Colonic mucosa (tissue), 4 donors: ENCODE measurements at places on chromosomes 16 and 17.

DNA sequence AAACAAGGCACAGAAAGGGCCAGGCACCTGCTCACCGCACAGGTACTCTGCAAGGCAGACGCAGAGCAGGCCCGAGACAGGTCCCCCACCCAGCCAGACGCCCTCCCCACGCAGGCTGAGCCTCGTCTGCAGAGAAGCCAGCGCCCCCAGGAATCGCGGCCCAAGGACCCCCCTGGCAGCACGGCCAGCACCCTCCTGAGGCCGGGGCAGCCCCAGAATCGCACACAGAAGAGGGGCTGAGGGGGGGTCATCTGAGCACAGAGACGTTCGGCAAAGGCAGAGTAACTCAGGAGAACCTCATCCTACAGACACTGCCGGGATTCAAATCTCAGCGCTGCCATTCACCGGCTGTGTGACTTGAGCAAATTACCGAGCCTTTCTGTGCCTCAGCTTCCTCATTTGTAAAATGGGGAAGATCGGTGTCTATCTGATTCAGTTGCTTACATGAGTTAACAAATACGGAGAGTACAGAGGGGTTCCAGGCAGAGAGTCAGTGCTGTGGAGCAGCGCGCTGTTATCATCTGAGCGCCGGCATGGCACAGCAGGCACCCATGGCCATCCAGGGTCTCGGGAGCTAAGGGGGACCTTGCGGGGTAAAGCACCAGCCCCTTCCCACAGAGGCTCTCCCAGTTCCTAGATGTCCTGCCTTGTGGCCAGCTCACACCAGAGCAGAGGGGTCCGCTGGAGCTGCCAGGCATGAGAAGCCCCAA, 10.4 kb downstream of the EMC6 start:
- no peaks in the 10 kb centered on the region for H3K36me3 ChIP-seq
- no peak overlapping the region for H3K27ac ChIP-seq
- peaks cover 3% of the 10 kb centered on the region for H3K27me3 ChIP-seq
- DNase-seq, result no peak
- H3K4me3 ChIP-seq, result no peak overlapping the region
- no peaks in the 10 kb centered on the region for H3K4me1 ChIP-seq

- no peak for DNase-seq
- H3K4me1 ChIP-seq, result no peaks in the 10 kb centered on the region
Observed at GRCh38 chr16:46932802-46933201, 40.7 kb downstream of the DNAJA2 start.

DNA sequence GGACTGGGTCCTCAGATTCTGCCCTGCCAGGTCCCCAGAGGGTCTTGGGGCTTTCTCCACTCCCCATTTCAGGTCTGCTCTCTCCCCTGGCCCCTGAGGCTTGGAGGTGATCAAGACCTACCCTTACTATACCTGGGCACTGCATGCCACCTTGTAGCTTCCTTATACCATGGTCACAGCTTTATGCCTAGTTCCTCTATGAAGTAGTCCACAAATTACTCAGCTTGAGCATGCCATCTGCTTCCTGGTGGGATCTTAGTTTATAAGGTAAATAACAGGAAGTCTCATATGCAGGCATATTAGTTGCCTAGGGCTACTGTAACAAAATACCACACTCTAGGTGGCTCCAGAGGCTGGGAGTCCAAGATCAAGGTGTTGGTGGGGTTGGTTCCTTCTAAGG, 11.0 kb upstream of the PMFBP1 start:
- no peaks in the 10 kb centered on the region for H3K27me3 ChIP-seq
- no peaks in the 10 kb centered on the region for H3K4me1 ChIP-seq
- no peak for DNase-seq

- H3K36me3 ChIP-seq, result no peaks in the 10 kb centered on the region
- H3K27me3 ChIP-seq, result no peaks in the 10 kb centered on the region
- H3K27ac ChIP-seq, result no peak overlapping the region
- no peaks in the 10 kb centered on the region for H3K4me1 ChIP-seq
Observed at GRCh38 chr16:19683453-19684236, 34.4 kb downstream of the KNOP1 start.

- H3K27ac ChIP-seq, result no peak overlapping the region
- H3K36me3 ChIP-seq, result no peaks in the 10 kb centered on the region
- DNase-seq, result no peak
Observed at GRCh38 chr17:57442914-57443571, 186.7 kb downstream of the MSI2 start.

DNA sequence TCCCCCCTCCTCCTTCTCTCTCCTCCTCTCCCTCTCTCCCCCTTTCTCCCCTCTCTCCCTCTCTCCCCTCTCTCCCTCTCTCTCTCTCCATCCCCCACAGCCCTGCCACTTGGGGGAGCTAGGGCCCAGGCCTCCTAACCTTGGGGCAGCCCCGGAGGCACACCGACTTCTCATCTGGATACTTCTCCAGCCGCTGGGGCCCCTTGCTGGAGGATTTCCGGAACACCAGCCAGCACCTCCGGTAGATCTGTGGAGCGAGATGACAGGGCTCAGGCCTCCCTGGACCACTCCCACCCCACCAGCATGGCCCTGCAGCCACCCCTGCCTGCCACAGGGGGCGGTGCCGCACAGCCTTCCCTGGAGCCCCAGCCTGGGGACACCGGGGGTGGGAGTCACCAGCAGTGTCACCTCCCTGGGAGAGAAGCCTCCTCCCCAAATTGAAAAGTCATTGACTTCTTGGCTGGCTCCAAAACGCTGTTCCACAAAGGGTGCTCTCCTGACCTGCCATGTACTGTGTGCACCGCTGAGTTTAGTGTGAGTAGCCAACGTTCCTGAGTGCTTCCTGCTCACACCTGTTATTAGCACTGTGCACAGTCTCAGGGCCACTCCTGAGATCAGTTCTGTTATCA, 10.5 kb downstream of the DOK4 start:
- H3K4me3 ChIP-seq, result no peak overlapping the region
- H3K27me3 ChIP-seq, result no peaks in the 10 kb centered on the region
- H3K27ac ChIP-seq, result no peak overlapping the region
- no peak for DNase-seq

DNA sequence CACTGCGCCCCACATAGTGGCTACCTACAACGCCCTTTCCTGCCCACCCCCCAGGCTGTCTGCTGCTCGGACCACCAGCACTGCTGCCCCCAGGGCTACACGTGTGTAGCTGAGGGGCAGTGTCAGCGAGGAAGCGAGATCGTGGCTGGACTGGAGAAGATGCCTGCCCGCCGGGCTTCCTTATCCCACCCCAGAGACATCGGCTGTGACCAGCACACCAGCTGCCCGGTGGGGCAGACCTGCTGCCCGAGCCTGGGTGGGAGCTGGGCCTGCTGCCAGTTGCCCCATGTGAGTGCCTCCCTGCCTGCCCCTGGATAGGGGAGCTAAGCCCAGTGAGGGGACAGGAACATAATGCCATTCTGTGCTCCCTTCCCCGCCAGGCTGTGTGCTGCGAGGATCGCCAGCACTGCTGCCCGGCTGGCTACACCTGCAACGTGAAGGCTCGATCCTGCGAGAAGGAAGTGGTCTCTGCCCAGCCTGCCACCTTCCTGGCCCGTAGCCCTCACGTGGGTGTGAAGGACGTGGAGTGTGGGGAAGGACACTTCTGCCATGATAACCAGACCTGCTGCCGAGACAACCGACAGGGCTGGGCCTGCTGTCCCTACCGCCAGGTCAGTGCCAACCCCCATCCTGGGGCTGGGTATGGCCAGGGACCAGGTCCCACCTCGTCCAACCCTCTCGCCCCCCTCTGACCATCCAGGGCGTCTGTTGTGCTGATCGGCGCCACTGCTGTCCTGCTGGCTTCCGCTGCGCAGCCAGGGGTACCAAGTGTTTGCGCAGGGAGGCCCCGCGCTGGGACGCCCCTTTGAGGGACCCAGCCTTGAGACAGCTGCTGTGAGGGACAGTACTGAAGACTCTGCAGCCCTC, 7.1 kb downstream of the GRN start:
- H3K4me1 ChIP-seq, result no peaks in the 10 kb centered on the region
- peaks cover 5% of the 10 kb centered on the region for H3K36me3 ChIP-seq
- DNase-seq, result no peak
- H3K27me3 ChIP-seq, result no peaks in the 10 kb centered on the region

DNA sequence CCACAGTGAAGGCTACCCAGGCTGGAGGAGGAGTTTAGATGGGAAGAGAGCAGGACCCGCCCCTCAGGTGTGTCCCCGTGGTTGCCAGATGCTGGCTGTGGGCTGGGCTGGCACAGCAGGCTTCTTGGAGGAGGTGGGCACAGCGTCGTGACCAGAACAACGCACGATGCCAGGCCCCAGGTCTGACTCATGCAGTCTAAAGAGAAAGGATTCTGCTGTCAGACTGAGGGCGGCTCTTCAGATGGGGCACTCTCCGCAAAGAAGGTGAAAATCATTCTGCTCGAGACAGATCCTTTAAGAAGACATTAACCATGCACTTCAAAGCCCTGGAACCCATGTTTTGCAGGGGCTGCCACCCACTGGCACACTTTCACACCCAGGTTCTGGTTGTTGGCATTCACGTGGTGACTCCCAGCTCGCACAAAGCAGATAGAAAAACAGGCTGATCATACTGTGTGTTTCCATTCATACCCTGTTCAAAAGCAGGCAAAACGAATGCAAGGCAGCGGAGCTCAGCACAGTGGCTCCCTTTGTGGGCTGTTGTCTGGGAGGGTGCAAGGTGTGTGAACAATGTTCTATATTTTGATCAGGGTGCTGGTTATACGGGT, 19.0 kb downstream of the CACNG4 start:
- no peak overlapping the region for H3K4me3 ChIP-seq
- no peak overlapping the region for H3K27ac ChIP-seq
- H3K27me3 ChIP-seq, result no peaks in the 10 kb centered on the region
- no peaks in the 10 kb centered on the region for H3K36me3 ChIP-seq
- no peak for DNase-seq

- H3K4me3 ChIP-seq, result peak within 1 kb of the TSS; percentile 65
- peak; percentile 77 for DNase-seq
- no peaks in the 10 kb centered on the region for H3K4me1 ChIP-seq
- peak within 1 kb of the TSS; percentile 87 for H3K27ac ChIP-seq
- no peaks in the 10 kb centered on the region for H3K36me3 ChIP-seq
Observed at GRCh38 chr17:10729334-10730193, at the start of gene TMEM220. TSS of gene TMEM220 (minus strand) at chr17:10730023. CDS start at chr17:10729851, 172 bp downstream.

DNA sequence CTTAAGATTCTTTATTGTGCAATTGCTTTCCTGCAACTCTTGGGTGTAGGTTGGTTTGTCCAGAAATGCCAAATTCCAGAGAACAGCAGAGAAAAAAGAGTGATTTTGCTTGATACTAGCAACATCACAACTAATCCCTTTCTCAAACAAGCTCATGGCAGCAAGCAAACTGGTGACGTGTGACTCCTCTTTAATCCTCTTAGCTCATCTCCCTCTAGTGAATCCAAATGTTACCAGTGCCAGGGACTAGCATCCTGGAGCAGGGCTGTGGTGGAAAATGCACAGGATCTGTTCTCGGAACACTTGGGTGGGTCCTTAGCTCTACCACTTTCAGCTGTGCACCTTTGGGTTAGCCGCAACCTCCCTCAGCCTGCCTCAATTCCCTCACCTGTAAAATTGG, 204.0 kb upstream of the CCL2 start:
- no peaks in the 10 kb centered on the region for H3K36me3 ChIP-seq
- H3K4me3 ChIP-seq, result no peak overlapping the region
- no peaks in the 10 kb centered on the region for H3K27me3 ChIP-seq
- H3K4me1 ChIP-seq, result no peaks in the 10 kb centered on the region
- H3K27ac ChIP-seq, result no peak overlapping the region

DNA sequence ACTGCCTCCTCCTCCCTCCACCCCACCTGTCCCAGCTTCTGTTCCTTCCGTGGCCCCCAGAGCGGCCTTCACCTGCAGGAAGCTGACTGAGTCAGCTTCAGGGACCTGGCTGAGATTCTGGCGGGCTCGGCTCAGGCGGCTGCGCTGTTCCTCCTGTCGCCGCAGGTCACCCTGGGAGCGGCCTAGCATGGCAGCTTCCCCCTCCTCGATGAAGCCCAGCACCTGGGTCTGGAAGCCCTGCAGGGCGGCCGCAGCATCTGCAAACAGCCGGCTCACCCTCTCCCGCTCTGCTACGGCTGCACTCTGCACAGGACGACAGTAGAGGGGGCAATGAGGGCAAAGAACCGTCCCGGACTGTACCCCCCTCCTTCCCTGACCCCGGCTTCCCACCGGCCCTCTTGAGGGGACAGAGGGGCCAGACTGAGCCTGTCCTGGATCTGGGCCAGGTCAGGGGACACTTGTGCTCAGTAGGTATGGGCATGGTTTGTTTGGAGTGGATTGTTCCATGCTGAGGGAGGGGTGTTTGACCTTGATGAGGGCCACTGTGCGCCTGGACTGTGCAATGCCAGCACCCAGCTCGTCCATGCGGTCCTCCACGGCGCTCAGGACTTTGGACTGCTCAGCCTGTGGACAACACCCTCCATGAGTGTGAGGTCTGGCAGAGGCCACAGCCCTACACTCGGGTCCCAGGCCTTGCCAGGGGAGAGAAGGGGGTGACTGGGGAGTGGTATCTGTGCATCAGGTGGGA, 2.0 kb downstream of the TRIM47 start:
- H3K27ac ChIP-seq, result peak overlapping the region; percentile 98
- no peaks in the 10 kb centered on the region for H3K27me3 ChIP-seq
- peaks cover 19% of the 10 kb centered on the region for H3K4me1 ChIP-seq
- peaks cover 5% of the 10 kb centered on the region for H3K36me3 ChIP-seq
- peak; percentile 90 for DNase-seq

DNA sequence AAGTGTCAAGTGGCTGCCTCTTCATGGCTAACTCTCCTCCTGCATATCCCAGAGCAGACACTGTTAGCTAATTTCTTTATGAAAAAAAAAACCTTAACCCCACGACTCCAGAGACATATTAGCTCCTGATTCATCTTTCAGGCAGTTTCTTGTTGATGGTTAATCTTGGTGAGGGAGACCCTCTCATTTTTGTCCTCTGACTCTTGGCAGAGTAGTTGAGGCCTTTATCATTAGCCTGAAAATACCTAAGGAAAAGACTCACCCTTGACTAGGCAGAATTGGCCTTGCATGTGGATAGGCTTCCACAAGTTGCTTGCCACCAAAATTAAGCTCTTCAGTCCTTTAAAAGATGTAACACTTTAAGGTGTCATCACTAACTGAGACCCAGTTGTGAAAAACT, 4.0 kb downstream of the CRYBA1 start:
- H3K27ac ChIP-seq, result no peak overlapping the region
- H3K27me3 ChIP-seq, result no peaks in the 10 kb centered on the region
- no peaks in the 10 kb centered on the region for H3K36me3 ChIP-seq
- no peaks in the 10 kb centered on the region for H3K4me1 ChIP-seq
- H3K4me3 ChIP-seq, result no peak overlapping the region

DNA sequence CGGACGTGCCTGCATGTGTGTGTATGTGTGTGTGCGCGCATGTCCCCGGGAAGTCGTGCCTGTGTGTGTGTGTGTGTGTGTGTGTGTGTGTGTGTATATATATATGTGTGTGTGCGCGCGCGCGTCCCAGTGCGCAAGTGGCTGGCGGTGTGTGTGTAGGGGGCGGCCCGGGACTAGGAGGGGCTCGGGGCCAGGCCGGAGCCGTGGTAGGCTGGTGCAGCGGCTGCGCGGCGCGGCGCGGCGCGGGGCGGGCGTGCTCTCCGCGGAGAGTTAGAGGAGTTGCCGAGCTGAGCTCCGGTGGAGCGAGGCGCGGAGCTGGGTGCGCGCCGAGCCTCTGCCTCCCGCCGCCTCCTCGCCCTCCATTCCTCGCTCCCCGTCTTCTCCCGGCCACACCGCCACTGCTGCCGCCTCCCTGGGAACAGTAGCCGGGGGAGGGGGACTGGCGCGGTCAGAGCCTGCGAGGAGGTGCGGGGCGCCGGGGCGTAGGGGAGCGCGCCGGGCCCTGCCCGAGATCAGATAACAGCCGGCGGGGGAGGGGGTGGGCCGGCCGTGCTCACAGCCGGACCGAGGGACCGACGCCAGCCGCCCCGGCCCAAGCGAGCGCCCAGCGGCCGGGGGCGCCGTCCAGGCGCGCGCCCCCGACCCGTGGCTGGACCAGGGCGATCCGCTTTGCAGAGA, at the start of gene KCNJ12:
TSS of gene KCNJ12 (plus strand) at position 277 of the 678 bp plus-strand sequence. CDS start 38,986 bp downstream, outside the sequence.
- no peaks in the 10 kb centered on the region for H3K36me3 ChIP-seq
- H3K4me3 ChIP-seq, result peak within 1 kb of the TSS; percentile 20
- no peak within 1 kb of the TSS for H3K27ac ChIP-seq
- DNase-seq, result no peak
- H3K27me3 ChIP-seq, result peaks cover 36% of the 10 kb centered on the region
